ENCODE measurements at places on chromosomes 6 and 20. TPM values are rescaled to one million over a fixed set of nuclear protein-coding genes. Genes with fewer than 3 reads are reported as not detected.

- DNase-seq, result no peak
Measured at GRCh38 chr6:125194941-125195340, 41.4 kb downstream of the TPD52L1 start.

GRCh38 chr20:34262488-34263288 is 21.5 kb downstream of the ASIP start:
- DNase-seq, result no peak

DNA sequence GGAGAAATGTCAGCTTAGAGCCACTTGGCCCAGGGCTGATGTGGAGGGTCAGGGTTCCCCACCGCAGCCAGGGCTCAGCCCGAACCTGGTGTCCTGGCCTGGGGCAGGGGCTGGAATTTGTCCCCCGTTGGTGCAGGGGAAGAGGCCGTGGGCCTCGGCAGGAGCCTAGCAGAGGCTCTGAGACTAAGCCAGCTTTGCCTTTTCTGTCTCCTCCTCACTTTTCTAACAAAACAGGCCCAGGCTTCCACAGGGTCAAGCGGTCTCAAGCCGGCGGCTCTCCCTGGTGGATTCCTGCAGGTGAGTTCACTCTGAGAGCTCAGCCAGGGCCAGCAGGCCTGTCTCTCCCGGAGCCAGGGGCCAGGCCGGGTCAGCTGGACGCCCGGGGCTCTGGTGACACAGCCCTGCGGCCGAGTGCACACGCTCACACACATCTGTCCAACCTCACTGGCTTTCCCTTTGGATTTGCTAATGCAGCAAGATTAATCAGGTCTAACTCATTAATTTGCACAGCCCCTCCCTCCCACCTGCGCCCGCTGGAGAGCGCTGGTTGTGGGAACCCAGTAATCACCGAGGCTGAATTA is 2.9 kb upstream of the CHRNA4 start:
- no peak for DNase-seq

DNA sequence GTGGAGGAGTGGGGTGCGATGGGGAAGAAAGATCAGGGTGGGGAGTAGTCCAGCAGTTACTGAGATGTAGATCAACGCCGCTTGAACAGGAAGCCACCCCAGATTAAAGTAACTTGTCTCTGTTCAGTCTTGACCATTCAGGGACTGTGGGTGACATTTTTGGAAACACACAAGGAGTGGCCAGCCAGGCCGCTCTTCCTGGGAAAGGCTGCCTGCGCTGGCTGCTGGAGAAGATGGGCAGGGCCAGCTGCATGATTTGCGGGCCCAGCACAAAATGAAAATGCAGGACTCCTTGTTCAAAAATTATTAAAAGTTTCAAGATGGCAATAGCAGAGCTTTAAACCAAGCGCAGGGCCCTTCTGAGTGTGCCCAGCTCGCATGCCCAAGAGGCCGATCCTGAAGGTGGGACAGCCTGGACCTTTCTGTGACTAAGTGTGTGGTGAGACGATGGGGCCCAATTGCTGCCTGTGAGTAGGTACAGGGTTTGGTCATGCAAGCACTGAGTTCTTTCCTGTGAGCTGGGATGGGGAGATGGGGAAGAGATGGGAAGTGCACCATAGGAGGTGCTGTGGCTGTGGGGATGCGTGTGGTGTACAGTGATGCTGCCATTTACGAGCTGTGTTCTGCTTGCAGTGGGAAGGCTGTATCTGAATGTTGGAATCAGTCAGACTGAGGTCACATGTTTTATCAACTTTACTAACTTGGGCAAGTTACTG is 51.3 kb downstream of the DAAM2 start:
- DNase-seq, result no peak

DNA sequence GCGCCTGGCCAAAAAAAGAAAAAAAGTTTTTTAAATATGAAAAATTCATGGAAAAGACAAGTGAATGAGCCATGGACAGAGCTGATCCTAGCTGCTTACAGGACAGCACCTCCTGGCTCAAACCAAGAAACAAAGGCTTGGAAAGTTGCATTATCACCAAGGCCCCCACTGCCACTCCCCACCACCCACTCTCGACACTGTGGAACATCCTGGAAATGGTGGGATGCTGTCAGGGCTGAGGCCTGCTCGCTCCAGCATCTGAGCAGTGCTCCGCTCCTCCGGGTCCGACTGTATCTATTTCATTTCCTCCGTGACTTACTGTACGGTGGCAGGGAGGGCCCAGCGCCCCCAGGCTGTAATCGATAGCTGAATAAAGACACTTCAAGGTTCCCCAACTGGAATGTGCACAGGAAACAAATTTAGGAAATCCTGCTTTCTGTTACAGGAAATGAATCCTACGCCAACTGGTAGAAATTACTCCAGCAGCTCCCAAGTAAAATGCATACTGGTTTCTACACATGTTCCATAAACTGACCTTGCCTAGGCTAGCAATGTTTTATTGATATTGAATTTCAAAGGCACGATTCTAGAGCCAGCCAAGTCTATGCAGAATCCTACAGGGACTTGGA is 109.5 kb upstream of the NFATC2 start:
- DNase-seq, result no peak

ME1 gene
- total RNA-seq, result 13.8 TPM
